ENCODE measurements at places on chromosomes 7 and 10.

DNA sequence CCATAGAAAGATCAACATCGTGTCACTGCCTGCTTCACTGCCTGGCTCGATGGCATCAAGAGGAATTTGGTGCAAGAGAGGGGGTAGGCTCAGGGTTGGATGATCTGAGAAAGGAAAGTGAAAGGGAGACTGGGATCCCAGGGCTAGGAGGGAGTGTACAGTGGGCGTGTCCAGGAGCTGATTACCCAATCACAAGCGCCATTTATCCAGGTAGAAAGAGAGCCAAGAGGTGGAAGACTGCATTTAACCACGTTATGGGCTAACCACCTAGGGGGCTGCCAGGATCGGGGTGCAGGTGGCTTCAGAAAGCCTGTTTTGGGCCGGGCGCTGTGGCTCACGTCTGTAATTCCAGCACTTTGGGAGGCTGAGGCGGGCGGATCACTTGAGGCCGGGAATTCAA is 10.3 kb downstream of the PODXL start:
- DNase-seq, result no peak

GRCh38 chr10:845526-845925 is 86.0 kb downstream of the LARP4B start:
- DNase-seq, result no peak

DNA sequence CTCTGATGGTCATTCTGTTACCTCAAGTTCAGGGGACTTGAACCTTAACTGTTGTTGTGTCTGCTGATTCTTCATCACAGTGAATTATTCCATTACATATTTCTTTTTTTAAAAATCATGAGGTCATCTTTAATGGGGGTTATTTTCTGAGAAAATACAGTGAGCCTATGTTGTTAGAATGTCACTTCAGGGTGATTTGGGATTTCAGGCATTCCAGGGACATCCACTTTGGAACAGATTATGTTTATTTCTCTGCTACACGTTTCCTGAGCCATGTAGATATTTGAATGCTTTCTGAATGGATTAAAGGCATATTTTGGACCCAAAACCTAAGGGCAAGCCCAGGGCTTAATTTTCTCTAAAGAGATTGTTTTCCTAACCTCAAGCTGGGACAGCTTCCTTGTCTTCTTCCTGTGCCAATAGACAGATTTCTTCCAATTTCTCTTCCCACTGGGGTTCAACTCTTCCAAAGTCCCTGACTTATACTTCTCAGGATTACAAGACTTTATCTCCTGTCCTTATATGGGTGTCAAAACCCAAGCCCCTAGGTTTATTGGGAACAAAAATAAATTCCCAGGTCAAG is 271.7 kb downstream of the ARHGAP12 start:
- DNase-seq, result no peak

DNA sequence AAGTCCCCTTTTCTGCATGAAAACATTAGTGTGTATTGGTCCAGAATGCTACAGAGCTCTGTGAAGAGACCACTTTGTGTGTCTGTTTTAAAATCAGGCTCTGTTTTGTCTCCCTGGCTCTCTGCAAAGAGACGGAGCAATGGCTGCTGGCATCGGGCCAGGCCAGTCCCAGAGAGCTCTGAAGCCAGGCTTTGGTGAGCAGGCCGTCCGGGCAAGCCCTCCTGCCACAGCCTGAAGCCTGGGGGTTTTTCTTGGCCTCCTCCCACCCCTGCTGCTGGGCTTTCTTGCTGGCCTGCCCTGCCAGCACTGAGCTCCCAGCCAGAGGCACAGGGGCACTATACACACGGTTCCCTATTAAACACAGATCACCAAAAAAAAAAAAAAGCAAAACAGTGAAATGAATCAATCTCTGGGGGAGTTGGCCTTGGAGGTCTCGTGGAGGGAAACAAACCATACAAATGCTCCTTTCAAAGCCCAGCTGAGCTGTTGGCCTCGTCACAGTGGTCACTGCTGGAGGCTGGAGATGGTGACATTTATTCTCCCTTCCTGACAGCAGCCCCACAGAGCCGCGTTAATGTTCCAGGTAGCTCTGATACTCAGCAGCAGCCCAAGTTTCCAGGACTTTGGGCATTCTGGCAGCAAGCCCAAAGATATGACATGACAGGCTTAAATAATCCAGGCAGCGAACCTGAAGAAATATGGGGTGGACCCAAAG is 237.2 kb downstream of the TCF7L2 start:
- no peak for DNase-seq

- peak; percentile 55 for DNase-seq
Measured at GRCh38 chr7:1922071-1922869, 252.2 kb downstream of the ELFN1 start.

- no peak for DNase-seq
Measured at GRCh38 chr10:31098046-31098445, 66.4 kb upstream of the ZNF438 start.

DNA sequence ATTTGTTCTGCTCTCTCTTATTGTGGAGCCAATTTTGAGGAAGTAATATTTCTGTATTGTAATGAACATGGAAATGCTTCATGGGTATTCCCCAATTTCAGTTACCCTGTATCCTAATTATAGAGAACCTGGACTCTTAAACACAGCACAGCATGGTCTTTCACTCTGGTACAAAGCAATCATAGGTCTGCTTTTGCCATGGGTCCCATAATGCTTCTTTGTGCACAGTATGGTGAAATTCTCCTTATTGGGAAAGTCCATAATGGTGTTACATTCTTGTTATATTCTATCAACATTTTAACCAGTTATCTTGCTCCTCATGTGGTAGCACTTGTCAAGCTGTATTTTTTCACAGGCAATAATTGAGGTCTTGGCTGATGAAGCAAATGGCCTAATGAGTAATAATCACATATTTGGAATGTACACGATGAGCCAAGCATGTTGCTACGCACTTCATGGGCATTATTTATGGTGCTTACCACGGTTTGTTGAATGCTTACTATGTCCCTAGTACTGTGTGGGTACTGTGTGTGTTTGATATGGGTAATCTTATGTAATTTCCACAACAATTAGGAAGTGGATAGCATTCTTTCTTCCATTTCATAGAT is 42.9 kb downstream of the PRKG1 start:
- no peak for DNase-seq

GRCh38 chr7:4147926-4148620 is 534.0 kb upstream of the FOXK1 start:
- DNase-seq, result no peak

DNA sequence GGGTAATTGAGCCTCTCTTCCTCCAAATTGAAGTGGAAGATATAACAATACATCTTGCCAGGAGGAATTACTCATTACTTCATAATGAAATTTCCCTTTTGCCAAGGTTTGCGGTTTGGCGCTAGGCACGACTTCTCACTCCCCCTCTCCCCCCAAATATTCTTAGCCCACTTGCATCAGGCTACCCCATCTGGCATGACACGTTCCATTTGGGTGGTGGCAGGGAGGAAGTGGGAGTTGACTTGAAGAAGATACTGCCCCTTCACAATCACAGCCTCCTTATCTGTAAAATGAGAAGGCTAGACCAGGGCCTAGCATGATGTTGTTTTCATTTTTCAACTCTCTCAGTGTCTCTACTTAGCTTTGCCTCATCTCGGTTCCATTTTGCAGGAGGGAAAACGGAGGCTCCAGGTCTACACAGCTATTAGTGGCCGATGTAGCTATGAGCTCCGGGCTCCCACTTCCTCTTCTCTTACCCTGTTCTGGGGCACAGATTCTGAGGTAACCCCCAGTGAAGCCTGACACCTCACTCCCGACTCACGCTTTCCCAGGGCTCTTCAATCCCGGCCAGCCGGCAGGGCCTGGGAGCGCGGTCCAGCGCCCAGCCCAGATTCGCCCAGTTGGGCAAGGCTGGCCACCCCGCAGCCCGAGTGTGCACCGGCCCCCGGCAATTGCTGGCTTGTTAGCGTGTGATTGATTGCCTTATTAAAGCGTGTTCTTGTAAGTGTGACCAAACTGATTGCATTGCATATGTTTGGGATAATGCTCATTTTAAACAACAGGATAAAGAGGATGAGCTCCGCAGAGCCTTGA is 6.5 kb downstream of the EVX1 start:
- DNase-seq, result no peak

GRCh38 chr7:139046143-139046542 is 10.3 kb upstream of the ZC3HAV1L start:
- no peak for DNase-seq

- no peak for DNase-seq
Measured at GRCh38 chr10:98269435-98269912, 1.5 kb upstream of the LOXL4 start.

DNA sequence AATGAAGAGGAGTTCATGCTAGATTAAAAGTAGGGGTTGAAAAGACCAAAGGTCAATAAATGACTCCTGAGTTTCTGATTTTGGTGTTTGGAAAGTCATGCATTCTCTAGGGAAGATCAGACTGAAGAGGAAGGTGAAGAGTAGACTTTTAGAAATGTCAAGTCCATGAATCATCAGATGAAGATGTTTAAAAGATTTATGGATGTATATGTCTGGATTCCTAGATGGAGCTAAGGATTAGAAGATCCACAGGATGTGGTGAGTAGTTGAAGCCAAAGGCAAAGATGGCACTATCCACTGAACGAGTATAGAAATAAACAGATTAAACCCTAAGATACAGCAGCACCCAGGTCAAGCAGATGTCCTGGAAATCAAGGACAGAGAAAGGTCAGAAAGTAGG is 298.5 kb downstream of the GPAM start:
- DNase-seq, result no peak

GRCh38 chr7:38796626-38797501 is 112.1 kb downstream of the VPS41 start:
- peak; percentile 23 for DNase-seq

DNA sequence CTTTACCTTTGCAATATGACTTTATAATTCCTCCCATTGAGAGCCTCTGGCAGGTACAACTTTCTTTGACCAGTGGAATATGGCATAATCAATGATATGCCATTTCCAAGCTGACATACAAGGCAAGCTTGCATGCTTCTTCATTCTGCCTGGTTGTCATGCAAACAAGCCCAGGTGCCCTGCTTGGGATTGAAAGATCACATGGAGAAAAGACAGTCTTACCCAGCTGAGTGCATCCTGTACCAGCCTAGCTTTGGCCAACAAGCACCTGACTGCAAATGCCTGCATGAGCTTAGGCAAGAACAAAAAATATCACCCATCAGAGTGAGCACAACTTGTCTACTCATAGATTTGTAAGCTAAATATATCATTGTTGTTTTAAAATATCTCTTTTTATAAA is 82.9 kb upstream of the KCND2 start:
- no peak for DNase-seq

- no peak for DNase-seq
Measured at GRCh38 chr7:148153616-148154284, 436.8 kb upstream of the C7orf33 start.

DNA sequence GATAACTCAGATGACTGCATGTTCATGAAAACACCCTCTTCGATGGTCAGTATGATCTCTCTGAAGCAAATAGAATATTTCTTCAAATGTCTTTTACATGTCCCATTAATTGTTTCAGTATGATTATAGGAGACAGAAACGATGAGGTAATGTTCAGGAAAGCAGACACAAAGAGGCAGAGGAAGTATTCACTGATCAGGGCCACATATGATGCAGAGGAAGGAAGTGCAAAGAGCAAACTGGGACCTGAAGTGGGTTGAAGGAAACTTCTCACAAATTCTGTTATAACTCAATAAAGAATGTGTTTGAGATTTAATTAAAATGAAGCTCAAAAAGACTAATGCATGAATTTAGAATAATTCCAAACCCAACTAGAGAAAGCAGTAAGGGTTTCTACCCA is 70.5 kb downstream of the TES start:
- DNase-seq, result no peak

DNA sequence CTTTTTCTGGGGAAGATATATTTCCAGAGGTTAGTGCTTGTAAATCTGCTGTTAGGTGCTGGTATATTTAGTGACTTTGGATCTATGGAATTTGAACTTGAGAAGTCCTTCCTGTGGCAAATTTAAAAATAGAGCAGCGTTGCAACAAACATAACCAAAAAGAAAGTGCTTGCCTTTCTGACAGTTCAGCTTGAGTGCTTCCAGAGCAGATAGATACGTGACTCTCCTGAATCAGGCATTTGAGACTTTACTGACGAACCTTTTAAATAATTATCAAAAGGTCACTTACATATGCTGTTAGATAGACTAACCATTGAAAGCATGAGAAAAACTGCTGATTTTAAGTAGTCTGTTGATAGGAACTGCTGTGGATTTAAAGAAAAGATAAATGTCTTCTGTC is 387.5 kb upstream of the LRRTM3 start:
- DNase-seq, result no peak

DNA sequence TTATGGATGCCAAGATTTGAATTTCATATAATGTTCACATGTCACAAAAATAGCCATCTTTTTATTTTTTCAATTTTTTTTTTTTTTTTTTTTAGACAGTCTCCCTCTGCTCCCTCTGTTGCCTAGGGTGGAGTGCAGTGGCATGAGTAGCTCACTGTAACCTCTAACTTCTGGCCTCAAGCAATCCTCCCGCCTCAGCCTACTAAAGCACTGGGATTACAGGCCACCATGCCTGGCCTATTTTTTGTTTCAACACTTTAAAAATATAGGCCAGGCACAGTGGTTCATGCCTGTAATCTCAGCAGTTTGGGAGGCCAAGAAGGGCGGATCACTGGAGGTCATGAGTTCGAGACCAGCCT is 246.3 kb downstream of the SKIDA1 start:
- DNase-seq, result no peak

GRCh38 chr7:507623-508300 is 11.9 kb downstream of the PDGFA start:
- DNase-seq, result no peak

DNA sequence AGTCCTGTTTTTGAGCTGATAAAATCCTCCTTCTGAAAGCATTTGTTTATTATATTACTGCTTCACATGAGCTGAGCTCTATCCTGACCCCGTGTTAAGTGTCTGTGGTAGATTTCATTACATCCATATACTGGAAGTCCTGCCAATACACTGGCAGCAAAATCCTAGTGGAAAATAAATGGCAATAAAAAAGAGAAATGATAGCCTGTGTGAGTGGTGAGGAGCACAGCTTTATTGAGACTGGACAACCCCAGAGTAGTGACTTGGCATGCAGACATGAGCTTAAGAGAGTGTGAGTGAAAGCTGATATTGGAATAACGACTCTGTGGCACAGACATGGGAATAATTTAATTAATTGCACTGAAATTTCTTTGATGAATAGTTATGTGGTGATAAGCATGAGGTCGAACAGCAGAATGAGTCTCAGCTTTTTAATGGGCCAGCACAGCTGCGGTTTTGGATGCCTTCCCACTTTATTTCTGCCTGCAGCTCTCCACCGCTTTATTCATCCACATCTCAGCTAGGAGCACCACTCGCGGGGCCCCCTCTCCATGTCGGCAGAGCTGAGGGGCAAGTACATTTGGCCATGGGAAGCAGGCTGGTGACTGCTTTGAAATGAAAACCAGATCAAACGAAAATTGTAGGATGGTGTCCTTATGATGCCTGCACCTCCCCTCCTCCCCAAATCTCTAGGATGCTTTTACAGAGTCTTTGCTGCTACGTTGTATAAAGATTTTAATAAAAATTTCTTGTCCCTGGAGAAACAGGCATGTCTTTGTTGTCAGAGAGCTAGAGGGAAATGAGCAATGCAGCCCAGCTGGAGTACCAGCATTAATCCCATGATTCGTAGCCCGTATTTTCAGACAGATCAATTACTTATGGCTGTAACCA is 494.3 kb downstream of the AUTS2 start:
- DNase-seq, result no peak

GRCh38 chr10:7188456-7189050 is 222.3 kb downstream of the SFMBT2 start:
- DNase-seq, result no peak

Measured in stimulated activated naive CD8-positive, alpha-beta T cell treated with anti-CD3 and anti-CD28 coated beads, Interleukin-15, amount 100 ng/mL, for 72 hours (primary cell).